ENCODE measurements at places on chromosomes 16 and 17.

- no peak for DNase-seq
These were observed 76.5 kb downstream of the ARHGAP44 start for GRCh38 chr17:12865769-12866168.

GRCh38 chr16:52825892-52826291 is 226.8 kb downstream of the CHD9NB start:
- no peak for DNase-seq

DNA sequence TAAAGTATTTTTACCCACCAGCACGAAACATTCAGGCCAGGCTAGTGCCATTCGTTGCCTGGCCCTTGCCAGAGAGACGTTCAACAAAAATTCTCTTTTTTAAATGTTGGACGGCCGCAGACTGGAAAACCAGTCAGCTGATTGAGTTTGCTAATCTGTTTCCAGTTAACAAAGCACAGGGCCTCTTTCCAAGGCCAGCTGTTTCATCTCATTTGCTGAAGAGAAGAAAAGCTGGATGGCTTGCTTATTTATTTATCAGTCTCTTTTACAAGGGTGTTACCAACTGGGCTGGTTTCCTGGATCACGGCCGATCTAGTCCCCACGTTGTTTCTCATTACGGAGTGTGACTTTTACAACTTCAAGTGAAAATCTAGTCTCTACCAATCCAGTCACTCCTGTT is 418.7 kb upstream of the DYNLRB2 start:
- DNase-seq = no peak

DNA sequence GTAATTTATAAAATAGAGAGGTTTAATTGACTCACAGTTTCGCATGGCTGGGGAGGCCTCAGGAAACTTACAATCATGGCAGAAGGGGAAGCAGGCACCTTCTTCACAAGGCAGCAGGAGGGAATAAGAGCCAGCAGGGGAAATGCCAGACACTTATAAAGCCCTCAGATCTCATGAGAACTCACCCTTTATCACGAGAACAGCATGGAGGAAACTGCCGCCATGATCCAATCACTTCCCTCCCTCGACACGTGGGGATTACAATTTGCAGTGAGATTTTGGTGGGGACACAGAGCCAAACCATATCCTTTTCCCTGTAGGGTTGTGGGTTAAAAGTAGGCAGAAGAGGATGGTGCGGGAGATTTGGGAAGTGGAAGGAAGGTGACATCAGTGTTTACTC is 101.4 kb downstream of the BMERB1 start:
- no peak for DNase-seq

DNA sequence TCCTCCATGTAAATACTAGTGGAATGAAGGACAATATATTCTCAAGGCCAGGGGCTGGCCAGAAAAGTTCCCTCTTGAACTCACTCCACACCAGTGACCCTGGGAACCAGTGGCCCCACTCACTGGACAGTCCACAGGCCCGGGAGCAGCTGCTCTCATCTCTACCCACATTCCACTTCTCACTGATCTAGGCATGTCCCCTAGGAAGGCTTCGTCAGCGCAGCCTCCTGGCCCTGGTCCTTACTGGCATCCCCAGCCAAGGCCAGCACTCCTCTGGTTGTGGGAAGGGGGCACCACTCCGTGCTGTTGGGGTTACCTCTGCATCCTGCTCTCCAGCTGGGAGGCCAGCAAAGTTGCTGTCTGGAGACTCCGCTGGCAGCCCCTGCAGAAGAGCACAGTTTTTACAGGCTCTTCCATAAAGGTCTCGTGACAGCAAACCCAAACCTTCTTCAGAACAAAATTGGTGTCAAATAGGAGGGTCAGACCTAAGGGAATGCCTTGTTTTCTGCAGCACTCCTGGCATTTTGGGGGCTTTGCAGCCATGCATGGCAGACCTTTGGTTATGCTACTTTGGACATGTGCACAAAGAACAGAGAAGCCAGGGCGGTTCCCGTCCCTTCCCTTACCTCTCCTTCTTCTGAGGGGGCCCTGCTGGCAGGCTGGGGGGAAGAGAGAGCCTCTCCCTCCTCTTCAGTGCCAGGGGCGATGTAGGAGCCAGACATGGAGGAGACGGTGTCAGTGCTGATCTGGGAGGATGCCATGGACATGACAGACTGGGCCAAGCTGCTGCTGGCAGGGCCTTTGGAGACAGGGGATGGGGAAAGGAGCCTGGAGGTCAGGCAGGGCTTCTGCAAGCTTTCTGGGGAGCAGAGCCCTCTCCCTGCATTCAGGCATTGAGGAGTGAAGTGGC is 14.1 kb upstream of the FOXJ1 start:
- no peak for DNase-seq

Data from suppressor macrophage treated with lipopolysaccharide for 1 hour (primary cell).